Jurkat, Clone E6-1 (cell line): ENCODE measurements at places on chromosomes 5 and 9.

GRCh38 chr9:86752733-86753132, 194.6 kb downstream of the GAS1 start:
- DNase-seq = no peak

GRCh38 chr5:7886849-7887475, 18.0 kb downstream of the MTRR start:
- DNase-seq = no peak

GRCh38 chr5:73471654-73472053, 23.1 kb upstream of the FOXD1 start:
- no peak for DNase-seq

DNA sequence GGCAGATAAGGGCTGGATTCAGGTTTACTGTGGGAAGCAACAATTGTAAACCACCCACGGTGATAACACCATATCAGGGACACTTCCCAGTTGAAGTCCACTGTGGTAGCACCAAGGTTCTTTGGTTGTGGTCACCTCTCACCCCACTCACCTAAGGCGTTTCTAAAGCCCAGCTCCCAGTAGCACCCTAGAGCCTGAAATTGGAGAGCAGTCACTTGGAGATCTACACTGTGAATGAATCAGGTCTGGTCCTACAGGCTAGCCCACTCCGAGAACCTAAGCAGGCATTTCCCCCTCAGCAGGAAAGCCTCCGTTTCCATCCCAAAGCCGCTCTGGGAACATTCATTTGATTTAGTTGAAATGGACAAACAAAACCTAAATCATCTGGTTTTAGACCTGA, 191.3 kb downstream of the TTC39B start:
- DNase-seq = no peak

- DNase-seq = no peak
These were observed 208.0 kb upstream of the PDE4D start for GRCh38 chr5:60101573-60101972.

GRCh38 chr5:79456890-79457583, 56.9 kb downstream of the HOMER1 start:
- no peak for DNase-seq

GRCh38 chr5:143758750-143759149, 53.2 kb upstream of the HMHB1 start:
- DNase-seq = no peak

GRCh38 chr9:91428436-91428835, 4.8 kb upstream of the NFIL3 start:
- DNase-seq = no peak

DNA sequence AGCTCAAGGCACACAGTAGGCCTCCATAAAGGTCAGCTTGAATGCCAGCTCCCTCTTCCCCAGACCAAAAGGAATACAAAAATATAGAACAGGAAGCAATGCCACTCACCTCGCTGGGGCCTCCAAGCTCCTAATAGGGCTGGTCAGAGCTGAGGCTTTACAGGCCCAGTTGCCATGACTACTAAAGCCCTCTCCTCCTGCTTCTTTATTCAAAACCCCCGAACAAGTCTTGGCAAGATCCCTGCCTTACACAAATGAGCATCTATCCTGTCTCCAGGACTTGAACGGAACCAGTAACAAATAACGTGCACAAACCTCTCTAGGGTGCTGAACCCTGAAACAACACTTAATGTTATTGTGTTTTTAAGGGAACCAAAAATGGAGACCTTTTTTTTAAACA, 136.3 kb downstream of the SIL1 start:
- no peak for DNase-seq

GRCh38 chr5:87079219-87079618, 188.5 kb upstream of the RASA1 start:
- DNase-seq = peak; percentile 18

- DNase-seq = no peak
These were observed 913.1 kb downstream of the EFNA5 start for GRCh38 chr5:106757672-106758071.

DNA sequence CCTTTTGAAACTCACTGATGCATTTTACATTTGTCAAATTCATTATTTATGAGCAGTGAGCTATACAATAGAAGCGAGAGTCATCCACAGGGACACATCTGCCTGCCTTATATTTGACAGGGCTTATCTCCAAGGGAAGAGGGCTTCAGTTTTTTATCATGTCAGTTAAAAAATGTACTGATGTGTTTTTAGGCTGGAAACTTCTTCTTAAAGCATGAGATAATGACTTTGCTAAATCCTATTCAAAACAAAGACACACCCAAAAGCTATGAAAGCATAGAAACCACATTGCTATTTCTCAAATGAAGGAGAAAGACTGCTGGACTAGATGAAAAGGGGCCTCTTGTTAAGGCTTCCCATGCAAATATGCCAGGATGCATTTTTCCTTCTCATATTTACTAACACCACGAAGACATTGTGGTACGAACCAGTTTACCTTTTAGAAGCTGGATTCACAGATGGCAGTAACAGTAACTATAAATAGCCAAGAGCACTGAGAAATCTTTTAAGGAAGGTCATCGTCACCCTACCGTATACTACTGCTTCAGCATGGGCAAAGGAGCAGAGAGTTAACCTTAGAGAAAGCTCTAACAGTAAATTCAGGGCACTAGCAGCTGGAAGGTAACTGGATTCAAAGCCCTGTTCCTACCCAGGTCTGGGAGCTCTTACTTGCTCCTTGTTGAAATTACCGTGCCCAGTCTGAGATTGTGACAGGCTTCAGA, 86.3 kb upstream of the IFNK start:
- DNase-seq = no peak

DNA sequence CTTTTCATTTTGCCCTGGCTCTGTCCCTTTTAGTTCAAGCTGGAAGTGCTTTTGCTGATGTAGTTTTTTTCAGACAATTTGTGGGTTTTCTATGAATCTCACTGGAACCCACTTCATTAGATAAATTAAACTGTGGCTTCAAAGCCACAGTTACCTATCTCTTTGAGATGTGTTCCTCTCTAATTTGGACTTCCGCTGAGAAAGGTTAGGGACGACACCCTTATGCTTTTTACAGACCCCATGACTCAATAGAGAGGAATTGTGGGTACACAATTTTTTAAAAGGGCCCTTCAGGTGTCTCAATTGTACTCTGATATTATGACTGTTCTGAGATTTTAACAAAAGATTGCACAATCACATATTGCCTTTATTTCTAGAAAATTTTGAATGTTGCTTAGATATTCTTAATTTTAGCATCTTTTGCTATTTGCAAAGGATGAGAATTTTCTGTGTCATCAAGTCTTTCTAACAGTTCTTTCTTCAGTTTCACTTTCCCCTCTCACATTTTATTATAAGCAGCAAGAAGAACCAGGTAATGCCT, 110.6 kb downstream of the GADD45G start:
- DNase-seq = no peak

GRCh38 chr9:21728781-21729180, 73.7 kb upstream of the MTAP start:
- no peak for DNase-seq

DNA sequence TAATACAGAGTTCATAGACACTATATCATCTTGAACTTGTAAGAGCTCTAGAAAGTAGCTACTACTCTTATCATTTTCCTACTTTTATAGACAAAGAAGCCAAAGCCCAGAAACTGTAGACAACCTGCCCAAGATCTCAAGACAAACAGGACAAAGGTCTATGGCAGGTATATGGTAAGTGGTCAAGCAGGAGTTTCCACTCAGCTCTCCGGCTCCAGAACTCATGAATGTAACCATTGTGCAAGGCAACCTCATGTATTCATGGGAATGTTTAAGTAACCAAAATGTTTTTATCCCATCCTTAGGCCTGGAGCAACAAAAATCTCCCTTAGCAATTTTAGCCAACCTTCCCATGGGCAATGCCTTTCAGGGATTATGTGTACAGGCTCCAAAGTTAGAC, 163.4 kb upstream of the PUM3 start:
- no peak for DNase-seq

GRCh38 chr9:7394002-7394774, 405.4 kb downstream of the DMAC1 start:
- DNase-seq = no peak

GRCh38 chr5:116564756-116565490, 9.7 kb downstream of the SEMA6A start:
- DNase-seq = no peak

DNA sequence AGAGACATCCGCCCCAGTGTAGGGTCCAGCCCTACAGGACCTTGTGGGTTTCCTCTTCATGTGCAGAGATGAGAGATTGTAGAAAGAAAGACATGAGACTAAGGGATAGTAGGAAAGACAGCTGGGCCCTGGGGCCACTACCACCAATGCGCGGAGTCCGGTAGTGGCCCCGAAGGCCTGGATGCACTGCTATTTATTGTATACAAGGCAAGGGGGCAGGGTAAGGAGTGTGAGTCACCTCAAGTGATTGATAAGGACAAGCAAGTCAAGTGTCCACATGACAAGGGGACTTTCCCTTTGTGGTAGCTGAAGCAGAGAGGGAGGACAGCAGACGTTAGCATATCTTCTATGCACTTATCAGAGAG, 6.2 kb upstream of the TMEM141 start:
- DNase-seq = no peak

- DNase-seq = no peak
These were observed 6.6 kb upstream of the BARHL1 start for GRCh38 chr9:132575811-132576210.

GRCh38 chr9:98856982-98857381, 49.5 kb downstream of the GALNT12 start:
- no peak for DNase-seq

DNA sequence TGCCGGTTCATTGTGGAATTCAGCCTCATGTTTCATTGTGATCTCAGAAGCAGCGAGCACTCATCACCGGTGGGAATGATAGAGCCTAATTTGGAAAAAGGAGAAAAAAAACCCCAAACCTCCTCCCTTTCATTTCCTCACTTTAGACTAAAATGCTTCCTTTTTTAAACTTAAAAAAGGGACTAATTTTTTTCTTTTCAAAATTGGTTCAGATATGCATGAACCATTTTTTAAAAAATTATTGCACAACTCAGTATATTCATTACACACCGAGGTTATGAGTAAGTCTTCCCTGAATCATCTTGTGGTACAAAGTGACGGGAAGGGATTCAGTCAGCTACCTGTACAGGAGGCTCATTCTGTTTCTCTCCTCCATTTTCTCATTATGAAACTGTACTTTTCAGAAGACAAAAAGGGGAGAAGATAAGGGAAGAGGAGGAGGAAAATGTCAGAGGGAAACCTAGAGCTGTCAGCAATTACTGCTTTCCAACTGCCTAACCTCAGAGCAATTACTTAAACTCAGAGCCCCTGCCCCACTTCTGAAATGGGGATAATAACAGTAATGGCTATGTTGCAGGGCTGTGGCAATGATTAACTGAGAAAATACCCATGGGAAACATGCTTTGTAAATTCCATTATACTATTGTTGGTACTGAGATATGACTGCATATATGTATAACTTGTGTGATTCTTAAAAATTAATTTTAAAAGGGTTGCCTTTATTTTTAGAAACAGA, 24.0 kb downstream of the GALNT10 start:
- no peak for DNase-seq

DNA sequence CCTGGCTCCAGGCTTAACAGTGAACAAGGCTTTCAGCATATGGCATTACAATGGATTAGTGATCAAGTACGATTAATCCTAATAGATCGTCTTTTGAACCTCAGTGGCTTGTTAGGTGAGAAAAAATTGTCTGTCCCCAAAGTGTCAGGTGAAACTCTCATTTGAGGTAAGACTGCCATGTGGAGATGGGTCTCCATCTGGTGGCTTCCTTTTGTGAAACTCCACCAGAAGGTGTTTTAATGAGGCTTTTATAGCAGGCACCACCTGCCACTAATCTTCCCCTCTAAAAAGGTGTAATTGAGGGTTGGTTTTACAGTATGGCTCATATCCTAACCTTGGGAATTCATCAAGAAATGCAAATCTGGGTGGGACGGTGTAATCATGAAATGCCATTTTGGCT, 471.1 kb upstream of the MPDZ start:
- DNase-seq = no peak

DNA sequence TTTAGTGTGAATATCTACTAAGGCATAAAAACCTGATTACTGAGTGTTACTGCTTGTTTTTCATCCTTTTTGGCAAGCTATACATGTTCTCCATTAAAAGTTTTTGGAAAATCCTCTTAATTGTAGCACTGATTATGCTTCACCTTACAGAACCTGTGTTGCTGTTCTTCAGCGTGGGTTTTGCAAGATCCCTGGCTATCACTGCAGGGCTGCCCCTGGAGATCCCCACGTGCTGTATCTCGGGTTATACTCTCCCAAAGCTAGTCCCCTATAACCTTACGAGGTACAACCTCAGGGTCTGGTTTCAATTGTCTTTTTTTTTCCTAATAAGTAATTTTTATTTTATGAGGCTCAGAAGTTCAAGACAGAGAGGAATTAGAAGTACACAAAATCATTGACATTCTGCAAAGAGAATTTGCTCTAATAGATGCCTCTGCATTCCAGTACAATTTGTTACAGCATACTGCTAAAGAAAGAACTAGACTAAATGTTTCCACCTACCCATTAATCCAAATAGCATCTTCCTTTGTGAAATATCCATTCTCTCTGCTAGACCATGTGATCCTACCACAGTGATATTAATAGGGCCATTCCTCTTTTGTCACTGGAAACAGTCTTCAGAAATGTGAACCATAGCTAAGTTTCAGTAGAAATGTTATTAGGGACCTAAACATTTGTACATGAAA, 25.8 kb upstream of the CAMK4 start:
- no peak for DNase-seq

DNA sequence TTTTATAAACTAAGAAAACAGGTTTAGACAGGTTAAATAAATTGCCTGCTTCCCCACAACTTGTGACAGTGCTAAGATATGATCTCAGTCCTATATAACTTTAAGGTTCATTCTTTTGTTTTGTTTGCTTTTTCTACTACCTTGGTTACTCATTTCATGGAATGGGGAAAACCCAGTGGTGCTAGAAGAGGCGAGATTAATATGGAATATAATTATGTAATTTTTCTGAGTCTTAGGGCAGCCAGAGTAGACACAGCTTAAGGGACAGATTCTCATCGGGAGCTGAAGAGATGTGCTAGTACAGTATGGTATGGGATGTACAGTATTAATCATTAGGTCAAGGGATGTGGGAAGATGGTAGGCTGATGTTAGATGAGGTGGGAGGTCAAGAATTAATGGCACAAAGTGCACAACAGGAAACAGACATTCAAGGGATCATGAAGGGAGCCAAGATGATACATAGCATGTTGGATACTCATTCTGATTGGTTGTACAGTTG, 6.2 kb downstream of the TRIM32 start:
- DNase-seq = no peak

DNA sequence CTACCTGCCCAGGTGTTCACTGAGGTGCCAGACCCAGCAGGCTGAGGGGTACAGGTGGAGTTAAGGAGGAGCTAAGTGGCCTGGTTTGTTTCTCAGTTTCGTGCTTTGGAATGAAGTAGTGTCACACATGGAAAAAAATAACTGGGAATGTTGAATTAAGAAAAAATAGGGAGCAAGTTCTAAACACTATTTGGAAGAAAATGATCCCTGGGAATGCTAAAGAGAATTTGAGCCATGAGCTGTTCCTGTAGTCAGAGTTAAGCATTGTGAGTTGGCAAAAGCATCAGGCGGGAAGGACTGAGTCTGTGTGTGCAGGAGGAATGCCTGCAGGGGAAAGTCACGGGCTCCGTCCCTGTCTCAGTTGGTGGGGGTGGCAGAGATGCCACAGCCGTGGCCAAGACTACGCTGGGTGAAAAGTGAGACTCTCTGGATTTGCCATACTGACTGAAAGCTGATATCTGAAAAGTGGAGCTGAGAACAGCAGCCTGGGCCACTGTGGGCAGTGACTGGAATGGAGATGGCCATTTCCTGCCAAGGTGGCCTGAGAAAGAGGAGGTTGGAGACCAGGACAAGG, 37.0 kb downstream of the SYK start:
- no peak for DNase-seq
